ENCODE measurements at places on chromosomes 1 and 21. TPM values are rescaled to one million over a fixed set of nuclear protein-coding genes. Genes with fewer than 3 reads are reported as not detected.

- no peak for DNase-seq
Observed at GRCh38 chr1:25073640-25074270, 143.7 kb upstream of the RUNX3 start.

- DNase-seq = peak; percentile 5
Observed at GRCh38 chr1:155598842-155599331, 11.1 kb upstream of the MSTO1 start.

DNA sequence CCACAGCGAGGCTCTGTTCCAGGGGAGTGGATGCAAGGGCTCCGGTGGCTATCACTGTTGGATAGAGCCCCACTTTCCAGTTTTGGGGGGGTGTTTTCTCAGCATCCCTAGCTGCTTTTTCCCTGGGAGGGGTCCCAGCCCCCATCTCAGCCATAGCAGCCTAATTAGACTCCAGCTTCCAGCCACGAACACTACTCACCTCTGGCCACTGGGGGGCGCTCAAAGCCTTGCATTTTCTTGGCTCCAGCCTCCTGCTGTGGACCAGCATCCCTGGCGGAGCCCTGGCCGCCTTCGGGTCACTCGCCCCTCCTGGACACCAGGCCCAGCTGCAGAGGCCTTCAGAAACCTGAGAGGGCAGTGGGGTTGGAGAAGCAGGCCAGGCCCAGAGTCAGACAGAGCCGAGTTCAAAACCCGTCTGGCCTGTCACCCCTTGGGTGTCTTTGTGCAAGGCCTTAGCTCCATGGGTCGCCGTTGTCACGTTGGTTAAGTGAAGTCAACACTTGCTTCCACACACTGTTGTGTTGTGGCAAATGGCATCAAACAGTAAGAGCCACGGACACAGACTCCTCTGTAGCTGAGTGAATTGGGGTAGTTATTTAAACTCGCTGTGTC is 93.5 kb upstream of the ACTL8 start:
- no peak for DNase-seq

Gene TTLL10
- 0.63 TPM for polyA plus RNA-seq

Gene HLX
- polyA plus RNA-seq = 65.6 TPM

Gene CTSS
- polyA plus RNA-seq = 26.8 TPM
